ENCODE measurements at places on chromosomes 5 and 9.

DNA sequence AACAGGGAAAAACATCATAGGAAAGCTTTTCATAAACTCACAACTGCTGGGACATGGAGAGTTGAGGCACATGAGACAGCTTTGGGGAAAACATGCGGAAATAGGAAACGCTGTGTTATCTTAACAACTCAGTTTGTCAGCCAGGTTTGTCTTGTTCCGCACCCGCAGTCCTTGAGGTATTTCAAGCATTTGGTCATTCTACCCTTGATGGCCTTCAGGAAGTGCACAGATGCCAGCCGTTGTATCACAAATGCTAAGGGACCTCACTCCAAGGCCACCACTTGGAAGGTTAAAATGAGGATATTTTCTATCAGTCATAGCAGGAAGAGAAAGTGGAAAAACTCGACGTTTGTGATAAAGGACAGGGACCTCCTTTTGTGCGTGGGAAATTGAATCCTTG, 83.8 kb downstream of the TRIO start:
- DNase-seq: no peak

DNA sequence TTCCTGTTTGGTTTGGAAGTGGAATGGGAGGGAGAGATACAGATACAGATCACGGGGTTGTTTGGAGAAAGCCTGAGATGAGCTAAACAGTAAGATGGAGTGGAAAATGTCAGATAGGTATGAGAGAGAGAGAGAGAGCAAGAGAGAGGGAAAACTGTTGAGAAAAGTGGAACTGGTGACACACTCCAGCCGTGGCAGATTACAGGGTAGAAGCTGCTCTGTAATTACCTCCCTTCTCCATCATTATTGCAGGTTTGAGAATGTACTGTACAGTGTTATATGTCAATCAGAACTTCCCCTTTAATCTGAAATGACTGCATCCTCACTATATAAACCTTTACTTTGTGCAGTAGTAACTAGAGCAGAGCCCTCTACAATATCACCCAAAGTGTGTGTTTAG, 74.5 kb upstream of the WWC1 start:
- DNase-seq: no peak

GRCh38 chr5:149452007-149452664, 73.0 kb upstream of the IL17B start:
- no peak for DNase-seq

GRCh38 chr9:4284925-4285324, 14.9 kb downstream of the GLIS3 start:
- DNase-seq: no peak

DNA sequence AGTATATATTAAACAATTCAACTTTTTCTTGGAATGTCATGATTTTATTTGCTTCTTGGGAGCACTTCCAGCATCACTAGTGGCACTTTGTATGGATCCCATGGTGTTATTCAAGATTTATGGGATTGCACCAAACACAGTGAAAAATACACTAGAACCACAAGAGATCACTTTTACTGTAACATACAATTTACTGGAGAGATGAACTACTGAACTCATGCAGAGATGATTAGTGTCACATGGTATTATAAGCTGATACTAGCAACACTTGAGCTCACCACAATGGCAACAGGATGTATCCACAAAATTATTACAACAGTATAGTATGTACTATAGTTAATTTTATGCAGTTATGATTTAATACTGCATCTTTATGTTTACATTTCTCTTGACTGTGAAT, 16.3 kb upstream of the SLC36A2 start:
- DNase-seq: no peak

- no peak for DNase-seq
These were observed 16.1 kb upstream of the COL5A1 start for GRCh38 chr9:134625361-134626068.

GRCh38 chr5:35811108-35811741, 45.5 kb upstream of the IL7R start:
- no peak for DNase-seq

DNA sequence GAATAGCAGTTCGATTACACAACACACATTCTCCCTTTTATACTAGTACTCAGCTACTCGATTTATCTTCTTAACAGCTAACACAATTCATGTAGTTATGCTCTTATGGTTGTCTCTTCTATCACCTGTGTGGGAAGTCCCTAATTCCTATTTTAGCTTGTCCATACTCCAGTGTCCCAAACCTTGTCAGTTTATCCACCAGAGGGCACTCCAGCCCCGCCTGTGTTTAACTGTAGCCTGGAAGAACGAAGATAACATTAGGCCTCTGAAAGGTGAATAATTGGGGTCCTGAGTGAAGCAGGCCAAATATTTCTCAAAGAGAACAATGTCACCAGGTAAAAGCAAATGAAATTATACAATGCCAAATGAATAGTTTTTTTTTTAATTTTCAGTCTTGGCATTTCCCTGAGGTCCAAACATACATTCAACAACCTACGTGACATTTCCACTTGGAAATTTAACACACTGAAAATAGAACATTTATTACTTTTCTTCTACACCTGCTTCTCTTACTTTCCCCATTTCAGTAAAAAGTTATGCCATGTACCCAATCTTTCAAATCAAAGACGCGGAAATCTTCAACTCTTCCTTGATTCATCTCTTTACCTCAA, 560.7 kb downstream of the HTR1A start:
- peak; percentile 10 for DNase-seq

- no peak for DNase-seq
These were observed 74.1 kb downstream of the STX17 start for GRCh38 chr9:99980598-99980997.

DNA sequence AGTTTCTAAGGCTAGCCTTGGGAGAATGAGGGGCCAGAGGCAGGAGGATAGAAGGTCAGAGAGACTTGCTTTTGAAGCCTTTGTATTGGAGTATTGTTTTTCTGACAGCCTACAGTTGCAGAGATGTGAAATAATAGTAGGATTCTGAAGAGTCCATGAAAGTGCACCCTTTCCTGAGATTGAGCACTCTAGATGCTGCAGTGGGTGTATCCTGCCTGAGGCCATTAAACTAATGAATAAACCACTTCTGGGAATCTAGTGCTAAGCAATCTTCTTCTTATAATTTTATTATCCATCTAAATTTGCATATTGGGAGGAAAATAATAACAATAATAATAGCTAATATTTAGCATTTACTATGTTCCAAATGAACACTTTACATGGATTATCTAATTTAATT, 19.3 kb upstream of the NNT start:
- no peak for DNase-seq

GRCh38 chr9:134360897-134361296, 34.6 kb downstream of the RXRA start:
- DNase-seq: peak; percentile 73

DNA sequence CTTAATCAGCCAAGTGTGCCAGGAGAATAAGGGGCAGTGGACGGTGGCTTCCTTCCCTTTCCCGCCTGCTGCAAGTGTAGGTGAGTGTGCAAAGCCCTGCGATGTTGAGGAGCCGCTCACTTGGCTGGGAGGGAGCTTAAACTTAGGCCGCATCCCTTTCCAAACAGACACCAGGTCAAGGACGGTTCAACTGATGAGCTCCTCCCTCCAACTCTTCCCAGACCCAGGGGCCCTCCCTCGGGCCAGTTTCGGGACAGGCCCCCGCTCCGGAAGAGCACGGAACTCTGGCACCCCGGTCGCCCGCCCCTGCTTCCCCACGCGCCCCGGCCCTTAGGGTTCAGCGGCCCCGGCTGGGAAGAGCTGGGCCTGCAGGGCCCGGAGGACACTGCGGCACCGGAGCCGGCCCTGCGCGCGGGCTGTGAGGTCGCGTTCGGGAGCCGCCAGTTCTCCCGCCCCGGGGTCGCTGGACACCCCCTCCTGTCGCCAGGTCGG, 481 bp downstream of the MRPL36 start:
- DNase-seq: no peak

DNA sequence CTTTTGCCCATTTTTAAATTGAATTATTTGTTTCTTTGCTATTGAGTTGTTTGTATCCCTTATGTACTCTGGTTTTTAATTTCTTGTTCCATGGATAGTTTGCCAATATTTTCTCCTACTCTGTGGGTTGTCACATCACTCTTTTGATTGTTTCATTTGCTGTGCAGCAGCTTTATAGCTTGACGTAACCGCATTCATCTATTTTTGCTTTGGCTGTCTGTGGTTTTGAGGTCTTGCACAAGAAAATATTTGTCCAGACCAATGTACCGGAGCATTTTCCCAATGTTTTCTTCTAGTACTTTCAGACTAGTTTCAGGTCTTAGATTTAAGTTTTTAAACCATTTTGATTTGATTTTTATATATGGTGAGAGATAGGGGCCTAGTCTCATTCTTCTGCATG, 36.2 kb upstream of the ZNF366 start:
- DNase-seq: no peak

GRCh38 chr9:89096807-89097206, 81.8 kb downstream of the SHC3 start:
- no peak for DNase-seq

DNA sequence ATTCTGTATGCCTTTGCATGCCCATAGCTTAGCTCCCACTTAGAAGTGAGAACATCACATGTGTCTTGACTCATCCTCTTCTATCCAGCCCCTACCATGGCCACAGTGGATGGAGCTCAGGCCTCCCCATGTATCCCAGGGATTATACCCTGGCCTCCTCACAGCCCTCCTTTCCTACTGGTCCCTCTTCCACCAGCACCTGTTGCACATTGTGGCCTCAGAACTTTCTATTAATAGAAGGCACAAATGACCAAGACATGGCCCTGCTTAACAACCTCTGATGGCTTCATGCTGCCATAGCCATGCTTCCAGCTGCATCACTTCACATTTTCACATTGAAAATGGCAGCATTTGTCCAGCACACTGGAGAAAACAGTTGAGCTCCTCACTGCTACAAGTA, 315.4 kb downstream of the CDK5RAP2 start:
- no peak for DNase-seq

- no peak for DNase-seq
These were observed 67.3 kb downstream of the PSMB7 start for GRCh38 chr9:124347968-124348358.

DNA sequence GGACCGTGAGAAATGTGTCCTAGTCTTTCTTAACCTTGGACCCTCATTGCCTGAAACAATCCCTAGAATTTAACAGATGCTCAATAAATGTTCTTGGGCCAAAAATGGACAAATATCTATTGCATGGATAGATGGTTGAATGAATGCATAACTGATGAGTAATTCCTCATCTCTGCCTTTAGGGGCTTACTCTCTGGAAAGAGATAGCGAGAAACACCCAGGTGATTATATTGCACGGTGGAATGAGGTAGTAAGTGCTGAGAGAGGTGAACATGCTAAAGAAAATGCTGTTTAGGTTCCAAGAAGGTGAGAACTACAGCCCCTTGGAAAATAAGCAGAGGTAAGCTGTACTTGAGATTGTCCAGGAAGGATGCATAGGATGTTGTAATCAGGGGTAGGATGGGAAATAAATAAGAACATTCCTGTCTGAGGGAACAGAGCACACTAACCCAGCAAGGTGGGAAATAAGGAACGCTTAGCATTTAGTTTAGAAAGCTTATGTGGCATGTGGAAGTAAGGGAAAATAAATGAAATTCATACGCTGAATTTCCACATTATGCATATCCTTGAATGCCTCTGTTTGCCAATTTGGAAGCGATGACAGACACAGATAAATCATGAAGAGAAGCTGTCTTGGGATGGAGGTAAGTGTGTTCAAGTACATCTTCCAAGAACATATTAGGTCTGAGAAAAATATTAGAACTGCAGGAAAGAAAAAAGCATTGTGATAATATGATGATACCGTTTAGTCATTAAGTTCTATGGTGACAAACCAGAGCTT, 426.6 kb downstream of the ARHGEF28 start:
- no peak for DNase-seq

GRCh38 chr5:72702881-72703434, 113.5 kb upstream of the TNPO1 start:
- DNase-seq: no peak

DNA sequence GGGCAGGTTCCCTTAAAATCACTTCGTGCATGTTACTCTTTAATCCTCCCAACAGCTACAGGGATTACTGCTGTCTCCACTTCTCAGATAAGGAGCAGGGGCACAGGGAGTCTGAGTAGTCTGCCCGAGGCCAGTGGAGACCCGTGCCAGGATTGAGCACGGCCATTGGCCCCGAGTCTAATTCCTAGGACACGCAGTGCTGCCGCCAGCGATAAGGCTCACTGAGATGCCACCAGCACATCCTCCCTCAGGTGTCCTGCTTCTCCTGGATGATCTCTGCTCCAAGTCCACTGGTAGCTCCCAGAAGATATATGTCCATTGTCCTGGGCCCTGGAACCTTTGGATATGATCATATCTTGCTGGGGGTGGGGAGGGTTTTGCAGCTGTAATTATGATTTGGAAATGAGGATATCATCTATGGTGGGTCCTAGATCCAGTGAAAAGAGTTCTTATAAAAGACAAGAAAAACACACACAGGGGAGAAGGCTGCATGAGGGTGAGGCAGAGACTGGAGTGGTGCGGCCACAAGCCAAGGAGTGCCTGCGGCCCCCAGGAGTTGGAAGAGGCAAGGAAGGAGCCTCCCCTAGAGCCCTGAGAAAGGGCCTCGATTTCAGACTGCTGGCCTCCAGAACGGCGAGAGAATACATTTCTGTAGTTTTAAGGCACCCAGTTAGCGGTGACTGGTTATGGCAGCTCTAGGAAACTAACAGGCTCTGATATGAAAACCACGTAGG, 19.4 kb upstream of the MED10 start:
- DNase-seq: no peak

DNA sequence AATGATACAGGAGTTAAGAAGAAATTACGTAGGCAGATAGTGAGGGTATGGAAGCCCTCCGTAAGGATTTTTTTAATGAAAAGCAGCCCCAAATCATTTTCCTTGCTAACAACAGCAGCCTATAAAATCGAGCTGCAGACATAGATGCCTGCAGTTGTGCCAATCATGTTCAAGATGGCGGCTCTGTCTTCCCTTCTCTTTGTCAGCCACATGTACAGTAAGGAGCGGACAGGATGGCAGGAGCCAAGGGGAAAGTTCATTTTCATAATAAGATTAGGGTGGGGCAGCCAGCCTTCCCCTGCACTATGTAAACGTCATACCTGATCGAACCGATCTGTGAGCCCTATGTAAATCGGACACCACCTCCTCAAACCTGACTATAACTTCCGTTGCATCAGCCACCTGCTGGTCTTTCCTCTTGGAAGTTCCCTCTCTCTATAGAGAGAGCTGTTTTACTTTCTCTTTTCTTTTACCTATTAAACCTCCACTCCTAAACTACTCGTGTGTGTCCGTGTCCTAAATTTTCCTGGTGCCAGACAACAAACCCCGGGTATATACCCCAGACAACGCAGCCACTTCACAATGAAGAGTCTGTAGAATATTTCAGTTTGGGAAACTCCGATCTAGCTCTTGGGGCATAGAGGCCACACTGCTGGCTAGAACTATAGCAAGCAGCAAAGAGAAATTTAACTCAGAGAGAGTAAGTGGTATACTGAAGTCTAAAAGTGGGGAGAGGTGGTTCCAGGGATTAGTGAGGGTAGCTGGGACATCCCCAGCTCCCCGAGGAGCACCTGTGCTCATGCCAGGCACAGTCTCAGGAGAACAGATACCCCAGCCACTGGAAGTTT, 20.8 kb upstream of the SLC24A2 start:
- no peak for DNase-seq

- DNase-seq: no peak
These were observed 3.1 kb upstream of the AHRR start for GRCh38 chr5:318341-318897.

GRCh38 chr9:4984171-4984620, 876 bp upstream of the JAK2 start:
- no peak for DNase-seq

GRCh38 chr5:99747342-99747741, 787.8 kb upstream of the FAM174A start:
- no peak for DNase-seq

All from LNCaP clone FGC (cell line).